ENCODE measurements at places on chromosomes 7 and 10.

DNA sequence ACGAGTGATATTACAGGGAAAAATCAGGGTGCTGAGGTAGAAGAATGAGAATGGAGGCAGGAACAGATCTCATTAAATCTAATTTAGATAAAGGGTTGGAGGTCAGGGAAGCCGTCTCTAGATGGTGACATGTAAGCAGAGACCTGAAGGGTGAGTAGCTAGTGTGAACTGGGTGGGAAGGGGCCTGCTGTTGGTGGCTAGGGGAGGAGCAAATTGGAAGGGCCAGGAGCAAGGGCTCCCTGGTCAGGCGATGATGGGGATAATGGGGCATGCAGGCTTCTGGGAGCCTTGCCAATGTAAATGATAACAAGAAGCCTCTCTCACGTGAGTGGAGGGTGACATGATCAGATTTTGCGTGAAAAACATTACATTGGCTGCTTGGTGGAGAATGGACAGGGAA lies 76.3 kb downstream of the WDFY4 start:
- no peak for DNase-seq

DNA sequence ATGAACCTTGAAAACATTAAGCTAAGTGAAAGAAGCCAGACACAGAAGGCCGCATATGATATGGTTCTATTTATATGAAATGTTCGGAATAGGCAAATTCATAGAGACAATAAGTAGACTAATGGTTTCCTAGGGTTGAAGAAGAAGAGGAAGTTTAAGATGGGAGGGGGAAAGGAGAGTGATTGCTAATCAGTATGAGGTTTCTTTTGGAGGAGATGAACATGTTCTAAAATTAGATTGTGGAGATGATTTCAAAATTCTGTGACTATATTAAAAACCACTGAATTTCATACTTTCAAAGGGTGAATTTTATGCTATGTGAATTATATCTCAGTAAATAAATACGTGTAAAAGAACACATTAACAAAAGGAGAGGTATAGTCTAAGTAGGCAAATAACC lies 176.4 kb upstream of the HPS1 start:
- DNase-seq, result no peak

DNA sequence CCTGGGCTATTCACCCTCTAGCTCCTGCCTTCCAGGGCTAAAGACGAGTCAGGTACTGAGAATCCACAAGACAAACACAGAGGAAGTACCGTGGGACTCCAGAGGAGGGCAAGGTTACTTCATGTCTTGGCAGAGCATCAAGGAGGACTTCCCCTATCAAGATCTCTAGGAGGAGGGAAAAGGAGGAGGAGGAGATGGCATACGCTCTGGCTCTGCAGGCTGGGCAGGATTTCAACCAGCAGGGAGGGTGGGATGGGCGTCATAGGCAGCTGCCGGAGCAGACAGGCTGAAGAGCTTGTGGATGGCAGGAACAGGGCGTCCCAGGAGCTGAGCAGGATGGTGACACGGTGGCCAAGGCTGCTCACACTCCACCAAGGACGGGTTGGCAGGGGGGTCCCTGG lies 21.3 kb downstream of the MDH2 start:
- DNase-seq, result peak; percentile 83

DNA sequence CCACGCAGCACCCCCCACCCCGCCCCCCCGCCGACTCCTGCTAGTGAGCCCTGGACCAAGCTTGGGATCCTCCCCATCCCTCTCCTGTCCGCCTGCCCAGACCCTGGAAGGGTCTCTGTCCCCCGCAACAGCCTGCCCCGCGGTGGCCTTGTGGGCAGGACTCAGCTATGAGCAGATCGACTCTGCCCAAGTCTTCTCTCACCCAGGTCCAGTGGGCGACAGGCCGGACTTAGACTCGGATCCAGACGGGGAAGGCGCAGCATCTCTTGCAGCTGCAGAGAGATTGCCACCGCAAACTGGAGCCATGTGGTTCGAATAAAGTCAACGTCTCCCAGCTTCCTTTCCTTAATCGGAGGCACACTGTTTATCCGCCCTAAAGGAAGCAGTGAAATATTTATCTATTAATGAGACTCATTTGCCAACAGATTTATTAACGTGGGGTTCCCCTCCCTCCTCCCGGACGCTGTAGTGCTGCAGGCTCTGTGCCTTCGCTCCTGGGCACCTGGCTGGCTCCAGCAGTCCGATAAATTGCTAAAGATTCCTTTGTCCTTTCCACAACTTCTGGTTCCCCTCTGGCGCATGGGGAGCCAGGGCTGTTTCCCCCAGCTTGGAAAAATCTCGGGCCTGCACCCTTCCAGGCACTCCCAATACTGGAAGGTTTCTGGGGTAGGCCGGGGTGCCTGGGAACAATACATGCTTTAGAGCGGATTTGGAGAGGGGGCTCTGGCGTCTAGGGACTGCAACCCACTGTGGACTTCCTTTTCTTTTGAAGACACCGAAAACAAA lies 634 bp upstream of the HOXA7 start:
- DNase-seq, result peak; percentile 59

DNA sequence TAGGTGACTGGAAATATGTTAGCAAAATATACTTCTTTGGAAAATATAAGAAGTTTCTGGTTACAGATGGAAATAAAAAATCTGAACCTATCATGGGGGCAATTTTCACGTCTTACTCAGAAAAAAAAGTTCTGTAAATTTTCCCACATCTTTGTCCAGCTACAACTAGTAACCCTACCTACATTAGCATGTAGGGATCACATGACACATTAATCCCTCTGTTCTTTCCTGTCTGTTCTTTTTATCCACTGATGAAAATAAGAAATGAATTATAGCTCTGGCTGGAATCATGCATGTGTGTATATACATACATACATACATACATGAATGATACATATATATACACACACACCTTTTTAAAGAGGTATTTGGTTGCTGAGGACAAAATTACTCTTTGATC lies 3.6 kb upstream of the FAM53B start:
- no peak for DNase-seq

GRCh38 chr10:102119417-102120141 lies 589 bp downstream of the LDB1 start:
- peak; percentile 76 for DNase-seq

GRCh38 chr7:78413568-78413967 lies 615.0 kb downstream of the PHTF2 start:
- no peak for DNase-seq

Measured in foreskin keratinocyte (primary cell).